Stimulated activated CD8-positive, alpha-beta memory T cell treated with anti-CD3 and anti-CD28 coated beads, Interleukin-7, amount 100 ng/mL, for 1 hour (primary cell): ENCODE measurements at places on chromosomes 4 and X.

DNA sequence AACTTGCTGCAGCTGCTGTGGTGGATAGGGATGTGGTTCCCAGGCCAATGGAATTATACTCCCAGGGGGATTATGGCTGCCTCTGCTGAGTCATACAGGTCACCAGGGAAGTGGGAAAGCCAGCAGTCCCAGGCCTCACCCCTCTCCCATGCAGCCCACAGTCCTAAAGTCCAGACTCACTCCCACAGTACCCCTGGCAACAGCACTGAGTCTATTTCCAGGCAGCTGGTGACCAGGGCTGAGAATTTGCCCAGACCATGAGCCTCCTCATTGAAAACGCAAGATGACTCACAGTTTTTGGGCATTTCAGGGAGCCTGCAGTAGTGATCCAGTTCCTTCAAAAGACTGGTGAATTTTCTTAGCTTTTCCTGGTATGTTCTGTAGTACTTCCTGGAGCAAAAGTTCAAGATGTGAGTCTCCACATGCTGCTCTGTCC is 137.6 kb downstream of the NPNT start:
- DNase-seq = no peak

- no peak for DNase-seq
Measured at GRCh38 chr4:11130195-11130970, 298.3 kb downstream of the HS3ST1 start.

GRCh38 chr4:105208561-105208960 is 61.9 kb downstream of the TET2 start:
- DNase-seq = no peak

DNA sequence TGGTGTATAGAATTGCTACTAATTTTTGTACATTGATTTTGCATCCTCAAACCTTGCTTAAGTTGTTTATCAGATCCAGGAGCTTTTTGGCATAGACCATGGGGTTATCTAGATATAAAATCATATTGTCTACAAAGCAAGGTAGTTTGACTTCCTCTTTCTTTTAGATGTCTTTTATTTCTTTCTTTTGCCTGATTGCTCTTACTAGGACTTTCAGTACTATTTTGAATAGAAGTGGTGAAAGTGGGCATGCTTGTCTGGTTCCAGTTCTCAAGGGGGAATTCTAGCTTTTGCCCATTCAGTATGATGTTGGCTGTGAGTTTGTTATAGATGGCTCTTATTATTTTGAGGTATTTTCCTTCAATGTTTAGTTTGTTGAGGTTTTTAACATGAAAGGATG is 187.9 kb upstream of the LCORL start:
- DNase-seq = no peak

DNA sequence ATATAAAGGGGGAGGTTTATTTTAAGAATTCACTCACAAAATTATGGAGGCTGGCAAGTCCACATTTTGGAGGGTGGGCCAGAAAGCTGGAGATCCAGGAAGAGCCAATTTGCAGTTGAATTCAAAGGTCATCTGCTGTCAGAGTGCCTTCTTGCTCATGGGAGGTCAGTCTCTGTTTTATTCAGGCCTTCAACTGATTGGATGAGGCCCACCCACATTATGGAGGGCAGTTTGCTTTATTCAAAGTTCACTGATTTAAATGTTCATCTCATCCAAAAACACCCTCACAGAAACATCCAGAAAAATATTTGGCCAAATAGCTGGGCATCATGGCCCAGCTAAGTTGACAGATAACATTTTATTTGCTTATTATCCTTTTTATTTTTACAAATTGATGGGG is 59.5 kb downstream of the SEPSECS start:
- DNase-seq = no peak

- no peak for DNase-seq
Measured at GRCh38 chrX:24985120-24985519, 30.6 kb downstream of the ARX start.

DNA sequence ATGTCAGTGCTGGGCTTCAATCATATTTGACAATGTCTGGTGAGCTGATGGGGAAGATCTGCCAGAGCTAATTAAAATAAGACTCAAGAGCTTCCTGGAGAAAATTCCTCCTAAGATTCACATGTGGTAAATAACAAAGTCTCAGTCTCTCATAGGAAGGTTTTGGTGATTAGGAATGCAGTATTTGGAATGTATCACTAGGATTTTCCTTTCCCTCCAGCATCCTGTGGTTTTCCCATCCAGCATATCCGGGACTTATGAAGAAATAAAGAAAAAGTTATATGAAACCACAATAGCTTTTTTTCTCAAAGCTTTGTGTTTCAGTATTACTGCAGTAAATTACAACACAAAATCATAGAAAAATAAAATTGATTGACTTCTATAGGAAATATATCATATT is 1597.1 kb downstream of the ADGRL3 start:
- no peak for DNase-seq
